ENCODE measurements at places on chromosomes 1 and 21.

GRCh38 chr1:97680894-97681293, 239.9 kb downstream of the DPYD start:
- no peak for DNase-seq

DNA sequence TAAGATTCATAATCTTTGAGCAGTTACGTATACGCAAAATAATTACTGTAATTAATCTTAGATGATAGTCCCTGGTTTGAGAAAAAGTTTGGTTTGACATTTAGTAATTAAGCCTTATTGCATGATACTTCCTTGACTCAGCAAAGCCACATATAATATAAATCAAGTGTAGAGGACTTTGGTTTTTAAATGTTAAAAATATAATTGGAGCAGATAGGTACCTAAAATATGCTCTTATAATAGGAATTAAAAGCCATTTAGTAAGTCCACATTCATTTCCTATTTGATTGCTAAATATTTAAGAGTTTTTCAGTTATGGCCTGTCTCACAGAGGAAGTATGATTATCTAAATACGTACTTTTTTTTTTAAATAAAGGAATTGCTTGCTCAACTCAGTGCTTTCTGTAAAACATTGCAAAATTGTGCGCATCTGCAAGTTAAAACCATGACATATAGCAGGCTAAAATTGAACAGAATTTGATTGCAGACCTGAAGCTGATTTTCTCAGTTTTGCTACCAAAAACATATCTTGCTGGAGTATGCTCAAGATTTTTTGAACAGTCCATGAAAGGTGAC, 20.4 kb downstream of the RPE65 start:
- DNase-seq: no peak

DNA sequence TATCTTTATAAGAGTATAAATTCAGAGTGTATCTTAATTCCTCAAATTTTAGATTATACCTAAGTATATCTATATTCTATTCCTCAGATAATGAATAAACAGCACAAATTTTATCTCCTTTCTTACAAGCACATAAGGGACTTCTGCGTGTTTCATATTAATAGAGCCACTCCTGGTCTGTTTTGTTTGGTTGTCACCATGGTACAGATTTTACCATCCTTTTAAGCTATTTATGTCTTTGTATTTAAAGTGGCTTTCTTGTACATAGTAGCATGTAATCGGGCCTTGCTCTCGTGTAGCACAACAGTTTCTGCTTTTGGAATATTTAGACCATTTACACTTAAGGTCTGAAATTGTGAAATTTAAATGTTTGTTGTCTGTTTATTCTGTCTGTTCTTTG, 52.6 kb upstream of the SLC35A3 start:
- DNase-seq: no peak

- no peak for DNase-seq
These were observed 21.4 kb upstream of the LRRC38 start for GRCh38 chr1:13535227-13535626.

DNA sequence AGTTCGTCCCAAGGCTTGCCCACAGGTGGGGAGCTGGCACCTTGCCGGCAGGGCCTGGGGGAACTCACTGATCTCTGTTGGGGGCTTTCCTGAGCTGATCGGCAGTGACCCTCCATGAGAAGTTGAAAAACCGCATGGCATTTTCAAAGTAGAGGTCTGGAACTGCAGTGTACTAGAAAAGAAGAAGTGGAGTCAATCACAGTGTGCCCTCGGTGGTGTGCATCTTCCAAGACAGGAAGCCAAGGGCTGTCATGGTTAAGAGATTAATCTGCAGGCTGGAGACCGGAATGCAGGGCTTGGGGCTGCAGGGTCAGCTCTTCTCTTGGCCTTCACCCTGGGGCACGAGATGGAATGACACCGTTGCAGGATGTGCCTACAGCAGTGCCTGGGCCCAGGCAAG, 56.8 kb downstream of the ECE1 start:
- DNase-seq: no peak

DNA sequence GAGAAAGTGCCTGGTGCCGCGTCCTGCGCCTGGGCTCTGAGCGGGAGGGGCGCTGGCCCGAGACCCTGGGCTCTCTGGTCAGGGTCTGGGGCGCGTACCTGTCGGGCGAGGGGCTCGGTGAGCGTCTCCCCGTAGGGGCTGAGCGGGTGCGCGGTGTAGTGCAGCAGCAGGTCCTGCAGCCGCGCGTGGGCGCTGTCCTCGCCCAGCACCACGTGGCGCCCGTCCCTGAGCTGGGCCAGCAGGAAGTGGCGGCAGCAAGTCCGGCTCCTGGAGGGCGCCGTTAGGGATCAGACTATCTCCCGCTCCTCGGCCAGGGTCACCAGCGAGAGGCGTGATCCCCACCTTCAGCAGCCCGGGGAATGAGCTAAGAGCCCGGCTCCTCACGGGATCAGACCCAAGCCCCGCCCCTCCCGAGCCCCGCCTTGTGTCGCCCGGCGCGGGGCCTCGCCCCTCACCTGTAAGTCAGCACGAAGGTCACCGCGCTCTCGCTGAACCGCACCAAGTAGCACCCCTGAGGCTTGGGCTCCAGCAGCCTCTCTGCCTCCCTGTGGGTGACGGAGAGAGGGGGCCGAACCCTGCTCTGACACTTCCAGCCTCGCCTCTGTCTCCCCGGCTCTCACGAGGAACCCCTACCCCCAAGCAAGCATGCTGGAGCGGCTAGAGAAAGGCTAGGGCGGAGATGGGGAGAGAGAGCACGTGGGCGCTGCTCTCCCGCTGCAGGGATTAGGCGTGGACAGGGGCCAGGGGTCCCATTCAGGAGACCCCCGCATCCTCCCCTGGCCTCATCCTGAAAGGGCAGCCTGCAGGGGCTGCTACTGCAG, 2.7 kb downstream of the SH2D2A start:
- DNase-seq: peak; percentile 52

DNA sequence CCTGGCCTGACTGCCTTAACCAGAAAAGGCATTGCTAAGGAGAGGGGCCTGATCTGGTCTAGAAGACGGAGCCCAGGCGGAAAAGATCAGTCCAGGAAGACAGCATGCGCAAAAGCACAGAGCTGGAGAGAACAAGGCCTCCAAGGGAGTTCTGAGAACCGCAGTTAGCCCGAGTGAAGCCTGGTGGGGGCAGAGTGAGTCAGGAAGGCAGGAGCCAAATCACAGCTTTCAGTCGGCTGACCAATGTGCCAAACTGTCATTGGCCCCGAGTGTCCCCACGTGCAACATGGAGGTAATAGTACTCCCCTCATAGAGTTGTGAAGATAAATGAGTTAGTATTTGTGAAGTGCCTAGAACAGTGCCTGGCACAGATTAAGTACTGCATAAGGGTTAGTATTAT, 1.2 kb upstream of the TSPAN2 start:
- no peak for DNase-seq

- no peak for DNase-seq
These were observed 104.6 kb upstream of the IVNS1ABP start for GRCh38 chr1:185421485-185422107.

- DNase-seq: peak; percentile 59
These were observed 37.4 kb downstream of the RASSF5 start for GRCh38 chr1:206544562-206545257.
